ENCODE measurements at places on chromosomes 11 and 22.

- no peak for DNase-seq
Measured at GRCh38 chr11:43234881-43235280, 76.9 kb upstream of the API5 start.

GRCh38 chr11:26017322-26017860 lies 314.5 kb upstream of the ANO3 start:
- no peak for DNase-seq

DNA sequence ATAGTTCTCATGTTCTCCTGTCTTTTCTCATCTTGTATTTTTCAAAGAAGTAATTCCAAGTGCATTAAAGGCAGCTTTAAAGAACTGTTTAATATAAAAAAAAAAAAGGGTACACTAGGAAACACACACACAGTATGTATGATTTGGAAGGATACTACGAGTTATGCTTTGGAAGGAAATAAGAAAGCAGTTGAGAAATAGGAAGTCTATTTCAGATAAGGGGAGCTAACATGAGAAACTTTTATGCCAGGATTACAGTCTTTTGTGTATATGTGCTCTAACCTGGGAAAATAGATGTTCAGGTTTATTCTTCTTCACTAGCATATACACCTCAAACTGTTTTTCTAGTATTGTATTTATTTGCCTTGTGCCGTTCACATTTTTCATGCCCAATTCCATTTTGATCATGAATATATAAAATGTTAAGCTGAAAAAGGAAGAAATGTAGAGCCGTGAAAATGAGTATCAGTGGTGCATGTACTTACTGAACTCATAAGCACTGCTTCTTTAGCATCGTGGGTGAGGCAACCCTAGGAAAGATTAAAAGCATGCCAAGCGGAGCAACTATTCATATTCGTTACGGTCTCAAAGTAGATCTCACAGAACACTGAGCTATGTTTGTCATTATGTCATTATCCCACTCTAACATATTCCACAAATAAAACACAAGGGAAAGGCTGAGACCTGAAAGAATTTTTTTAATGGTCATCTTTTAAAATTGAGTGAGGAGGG lies 59.6 kb downstream of the GUCY1A2 start:
- no peak for DNase-seq

DNA sequence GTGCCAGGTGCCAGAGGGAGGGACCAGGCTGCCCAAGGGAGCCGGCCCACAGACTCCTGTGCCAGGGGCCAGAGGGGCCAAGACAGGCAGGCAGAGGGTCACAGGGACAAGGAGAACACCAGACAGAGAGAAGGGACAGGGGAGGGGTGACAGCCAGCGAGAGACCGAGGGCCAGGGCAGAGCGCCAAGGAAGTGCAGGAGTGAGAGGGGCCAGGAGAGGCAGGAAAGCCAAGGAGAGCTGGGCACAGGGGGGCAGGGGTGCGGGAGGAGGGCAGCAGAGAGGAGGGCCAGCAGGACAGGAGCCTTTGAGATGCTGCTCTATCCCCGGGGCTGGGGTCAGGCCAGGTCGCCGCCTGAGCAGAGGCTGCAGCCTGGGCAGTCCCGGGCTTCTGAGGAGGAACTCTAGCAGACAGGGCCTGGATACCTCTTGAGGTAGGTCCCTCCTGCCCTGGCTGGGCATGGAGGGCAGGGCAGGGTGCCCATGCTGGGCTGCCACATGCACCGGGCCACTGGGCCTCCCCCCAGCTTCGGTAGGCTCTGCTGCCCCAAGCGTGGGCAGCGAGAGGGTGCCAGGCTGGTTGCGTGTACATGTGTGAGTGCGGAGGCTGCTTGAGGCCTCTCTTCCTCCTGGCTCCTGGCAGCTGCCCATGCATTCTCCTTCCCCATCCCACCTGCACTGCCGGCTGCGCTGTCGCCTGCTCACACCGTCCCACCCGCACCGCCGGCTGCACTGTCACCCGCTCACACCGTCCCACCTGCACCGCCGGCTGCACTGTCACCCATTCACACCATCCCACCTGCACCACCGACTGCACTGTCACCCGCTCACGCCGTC lies 12.2 kb downstream of the LSP1 start:
- no peak for DNase-seq

- DNase-seq = peak; percentile 64
Measured at GRCh38 chr22:39690881-39691605, 120.5 kb downstream of the CACNA1I start.

DNA sequence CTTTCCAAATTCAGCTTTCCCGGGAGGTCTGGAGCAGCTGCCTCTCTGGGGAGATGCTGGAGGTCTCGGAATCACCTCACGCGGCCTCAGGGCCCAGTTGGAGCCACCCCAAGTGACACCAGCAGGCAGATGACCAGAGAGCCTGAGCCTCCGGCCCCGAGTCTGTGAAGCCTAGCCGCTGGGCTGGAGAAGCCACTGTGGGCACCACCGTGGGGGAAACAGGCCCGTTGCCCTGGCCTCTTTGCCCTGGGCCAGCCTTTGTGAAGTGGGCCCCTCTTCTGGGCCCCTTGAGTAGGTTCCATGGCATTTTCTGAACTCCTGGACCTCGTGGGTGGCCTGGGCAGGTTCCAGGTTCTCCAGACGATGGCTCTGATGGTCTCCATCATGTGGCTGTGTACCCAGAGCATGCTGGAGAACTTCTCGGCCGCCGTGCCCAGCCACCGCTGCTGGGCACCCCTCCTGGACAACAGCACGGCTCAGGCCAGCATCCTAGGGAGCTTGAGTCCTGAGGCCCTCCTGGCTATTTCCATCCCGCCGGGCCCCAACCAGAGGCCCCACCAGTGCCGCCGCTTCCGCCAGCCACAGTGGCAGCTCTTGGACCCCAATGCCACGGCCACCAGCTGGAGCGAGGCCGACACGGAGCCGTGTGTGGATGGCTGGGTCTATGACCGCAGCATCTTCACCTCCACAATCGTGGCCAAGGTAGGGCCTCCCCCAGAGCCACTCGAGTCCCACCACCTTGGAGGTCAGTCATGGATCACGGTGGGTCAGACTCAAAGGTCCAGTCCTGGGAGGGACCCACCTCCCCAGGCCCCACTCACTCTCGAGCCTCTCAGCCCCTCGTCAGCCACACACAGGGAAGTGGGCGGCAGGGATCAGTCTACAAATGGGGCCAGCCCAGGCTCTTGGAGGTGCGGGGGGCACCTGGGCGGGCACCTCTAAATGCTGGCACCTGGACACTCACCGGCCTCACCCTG lies 525 bp downstream of the SLC22A12 start:
- DNase-seq = no peak

DNA sequence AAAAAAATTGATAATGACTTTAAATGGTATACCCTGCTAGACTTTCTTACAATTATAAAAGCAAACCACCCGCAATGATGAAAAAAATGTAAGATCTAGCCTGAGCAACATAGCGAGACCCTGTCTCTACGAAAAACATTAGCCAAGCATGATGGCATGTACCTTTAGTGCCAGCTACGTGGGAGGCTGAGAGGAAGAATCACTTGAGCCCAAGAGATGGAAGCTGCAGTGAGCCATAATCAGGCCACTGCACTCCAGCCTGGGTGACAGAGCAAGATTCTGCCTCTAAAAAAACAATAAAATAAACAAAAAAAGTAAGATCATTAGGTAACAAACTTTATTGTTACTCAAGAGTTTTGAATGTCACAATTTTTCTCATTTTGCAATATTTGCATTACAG lies 39.2 kb downstream of the KMT5B start:
- no peak for DNase-seq

DNA sequence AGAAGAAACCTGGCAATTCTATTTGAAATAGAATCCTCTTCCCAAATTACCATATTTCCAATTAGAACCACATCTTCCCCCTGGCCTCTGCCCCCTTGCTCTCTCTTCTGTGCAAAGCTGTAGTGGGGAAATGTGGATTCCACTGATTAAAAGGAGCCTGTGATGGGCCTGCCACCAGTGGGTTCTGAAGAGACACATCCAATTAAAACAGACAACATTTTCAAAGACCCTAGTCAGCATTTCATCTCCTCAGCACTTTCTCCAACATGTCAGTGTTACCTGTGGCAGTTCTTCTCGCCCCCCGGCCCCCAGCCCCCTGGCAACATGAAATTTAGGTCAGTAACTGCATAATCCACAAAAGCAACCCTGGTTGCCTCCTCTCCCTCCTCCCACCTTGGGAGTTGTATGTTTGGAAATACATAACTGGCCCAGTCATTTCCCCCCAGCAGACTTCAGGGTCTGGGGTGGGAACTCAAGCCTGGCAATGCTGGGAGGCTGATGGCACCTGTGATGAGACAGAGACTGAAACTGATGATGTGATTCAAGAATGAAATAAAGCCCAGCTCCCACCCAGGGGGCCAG lies 99.9 kb upstream of the AMOTL1 start:
- DNase-seq = no peak

DNA sequence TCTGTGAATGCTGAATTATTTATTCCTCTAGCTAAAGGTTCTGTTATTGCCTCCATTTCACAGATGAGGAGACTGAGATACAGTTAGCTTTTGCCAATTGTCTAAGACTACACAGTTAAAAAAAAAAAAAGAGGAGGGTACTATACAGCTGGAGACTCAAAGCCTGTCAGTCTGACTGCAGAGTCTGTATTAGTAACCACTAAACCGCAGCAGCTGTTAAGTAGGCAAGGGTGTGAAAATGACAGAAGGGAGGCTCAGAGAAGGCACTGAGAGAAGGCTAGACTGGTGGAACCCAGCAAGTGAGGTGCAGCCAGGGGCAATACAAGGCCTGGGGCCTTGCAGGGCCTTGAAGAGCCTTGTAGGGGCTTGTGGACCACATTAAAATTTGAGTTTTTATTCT lies 181.2 kb downstream of the CSNK2A3 start:
- no peak for DNase-seq

DNA sequence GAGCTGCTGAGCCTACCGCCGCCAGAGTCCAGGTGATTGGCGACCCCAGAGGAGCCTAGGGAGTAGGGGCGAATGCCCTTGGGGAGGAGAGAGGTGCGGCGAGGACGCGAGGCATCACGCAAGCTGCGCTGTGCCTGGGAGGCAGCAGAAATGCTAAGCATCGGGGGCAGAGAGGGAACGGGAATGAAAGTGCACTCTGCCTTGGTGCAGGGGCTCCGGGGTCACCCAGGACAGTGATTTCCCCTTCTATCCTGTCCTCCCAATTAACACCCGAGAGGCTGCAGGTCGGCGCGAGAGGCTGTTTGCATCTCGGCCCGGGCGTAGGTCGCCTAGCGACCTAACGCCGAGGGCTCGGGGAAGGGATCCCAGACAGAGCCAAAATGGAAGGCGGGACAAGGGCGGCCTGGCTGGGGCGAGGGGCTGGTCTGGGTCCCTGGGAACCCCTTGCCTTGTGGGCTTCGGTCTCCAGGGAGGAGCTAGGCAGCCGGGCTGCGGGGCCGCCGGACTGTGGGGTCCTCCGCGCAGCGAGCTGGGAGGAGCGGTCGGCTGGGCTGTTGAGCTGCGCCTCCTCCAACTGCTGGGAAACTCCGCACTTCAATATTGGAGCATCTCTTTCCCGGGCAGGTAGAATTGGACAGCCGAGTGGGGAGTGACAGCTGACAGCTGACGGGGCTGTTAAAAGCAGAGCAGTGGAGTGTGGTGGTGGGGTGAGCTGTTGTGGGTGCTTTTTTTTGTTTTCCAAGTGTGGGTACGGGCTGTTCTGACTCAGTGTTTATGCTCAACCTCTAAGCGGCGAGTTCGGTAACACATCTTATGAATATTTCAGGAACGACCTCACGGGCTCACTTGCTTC lies 657 bp downstream of the ELMOD1 start:
- peak; percentile 57 for DNase-seq

DNA sequence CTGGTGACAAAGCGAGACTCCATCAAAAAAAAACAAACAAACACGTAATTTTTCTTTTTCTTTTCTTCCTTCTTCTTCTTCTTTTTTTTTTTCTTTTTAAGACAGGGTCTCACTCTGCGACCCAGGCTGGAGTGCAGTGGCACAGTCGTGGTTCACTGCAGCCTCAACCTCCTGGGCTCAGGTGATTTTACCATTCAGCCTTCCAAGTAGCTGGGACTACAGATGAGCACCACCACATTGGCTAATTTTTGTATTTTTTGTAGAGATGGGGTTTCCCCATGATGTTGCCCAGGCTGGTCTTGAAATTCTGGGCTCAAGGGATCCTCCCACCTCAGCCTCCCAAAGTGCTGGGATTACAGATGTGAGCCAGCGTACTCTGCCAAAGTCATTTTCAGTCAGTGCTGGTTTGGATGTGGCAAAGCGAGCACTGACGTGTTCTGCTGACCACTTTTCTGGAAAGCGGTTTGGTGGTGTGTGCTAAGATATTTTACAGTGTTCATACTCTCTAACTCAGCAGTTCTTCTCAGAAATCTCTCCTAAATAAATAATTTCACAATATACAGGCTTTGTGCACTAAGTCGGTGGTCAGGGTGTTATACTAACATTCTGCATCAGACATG lies 10.7 kb downstream of the FAM118A start:
- no peak for DNase-seq

GRCh38 chr11:13297308-13297916 lies 19.8 kb downstream of the BMAL1 start:
- DNase-seq = no peak

- DNase-seq = no peak
Measured at GRCh38 chr11:38598418-38598817, 2000.4 kb upstream of the RAG2 start.

- no peak for DNase-seq
Measured at GRCh38 chr22:41927813-41928212, 1.2 kb upstream of the TNFRSF13C start.

DNA sequence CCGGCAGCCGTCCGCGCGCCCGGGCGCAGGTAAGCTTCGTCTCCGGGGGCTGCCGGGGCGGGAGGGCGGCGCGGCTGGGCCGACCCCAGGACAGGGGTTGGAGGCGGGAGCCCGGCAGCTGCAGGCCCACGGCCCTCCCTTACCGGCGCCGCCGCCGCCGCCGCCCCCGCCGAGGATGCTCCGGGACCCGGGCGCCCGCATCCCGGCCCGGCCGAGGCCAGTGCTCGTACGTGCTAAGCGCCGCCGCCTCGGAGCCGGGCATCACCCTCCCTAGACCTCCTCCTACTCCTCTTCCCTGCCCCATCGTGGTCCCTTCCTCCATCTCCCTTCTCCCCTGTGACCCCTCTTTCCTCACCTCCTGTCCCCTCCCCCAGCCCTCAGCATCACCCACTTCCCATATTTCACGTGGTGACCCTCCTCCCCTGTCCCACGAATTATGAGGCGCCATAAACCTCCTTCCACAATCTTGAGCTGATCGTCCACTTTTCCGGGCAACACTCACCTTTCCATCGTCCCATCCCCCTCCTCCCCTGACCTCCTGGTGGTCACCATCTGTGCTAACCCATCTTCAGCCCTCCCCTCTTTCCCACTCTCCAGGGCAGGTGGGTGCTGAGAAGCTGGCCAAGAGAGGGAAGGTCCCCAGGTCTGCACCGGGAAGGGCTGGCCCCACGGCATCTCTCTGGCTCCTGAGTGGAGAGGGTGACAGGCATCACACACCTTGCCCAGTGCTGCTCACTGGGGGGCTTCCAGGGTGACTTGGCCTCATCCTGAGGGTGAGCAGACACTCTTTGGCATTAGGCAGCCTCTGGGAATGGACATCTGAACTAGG lies 612 bp downstream of the ASPHD2 start:
- DNase-seq = no peak

GRCh38 chr22:42754658-42755057 lies 34.0 kb upstream of the A4GALT start:
- DNase-seq = no peak

- DNase-seq = no peak
Measured at GRCh38 chr11:98068251-98068650, 952.5 kb upstream of the CNTN5 start.
